ENCODE measurements at places on chromosomes 1 and 21.

DNA sequence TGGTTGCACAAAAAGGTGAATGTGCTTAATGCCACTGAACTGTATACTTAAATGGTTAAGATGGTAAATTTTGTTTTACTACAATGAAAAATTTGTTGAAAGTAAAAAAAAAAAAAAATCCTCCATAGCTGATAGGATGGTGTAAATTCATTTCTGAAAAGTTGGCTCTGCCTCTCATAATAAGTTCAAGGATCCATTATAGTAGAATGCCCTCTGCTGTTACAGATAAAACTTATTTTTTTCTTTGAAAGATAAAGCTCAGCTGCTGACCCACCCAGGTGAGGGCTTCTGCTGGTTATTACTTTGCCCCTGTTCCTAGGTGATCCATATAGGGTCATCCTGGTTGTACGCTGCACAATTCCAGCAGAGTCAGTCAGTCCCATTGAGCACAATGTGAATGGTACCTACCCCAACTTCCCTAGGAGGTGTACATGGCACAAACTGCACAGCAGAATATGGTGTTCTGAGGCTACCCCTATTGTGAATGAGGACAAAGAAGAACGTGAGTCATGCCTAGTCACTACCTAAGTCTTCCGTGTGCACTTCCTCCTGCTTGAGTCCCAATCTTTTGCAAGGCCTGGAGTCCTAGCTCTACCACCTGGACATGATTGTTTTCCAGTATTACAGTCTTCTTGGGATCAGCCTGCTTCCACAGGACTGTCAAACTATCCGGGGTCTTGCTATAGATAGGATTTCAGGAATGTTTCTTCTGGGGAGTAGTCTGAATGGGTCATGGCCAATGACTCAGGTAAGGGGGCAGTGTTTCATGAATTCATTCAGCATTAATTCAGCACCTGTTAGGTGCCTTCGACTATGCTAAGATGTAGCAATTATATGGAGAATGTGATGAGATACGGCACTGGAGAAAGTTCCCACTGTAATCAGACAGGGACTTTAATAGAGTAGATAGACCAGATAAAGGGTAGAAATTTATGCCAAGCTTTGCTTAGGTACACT is 20.8 kb upstream of the CD5L start:
- DNase-seq, result no peak

DNA sequence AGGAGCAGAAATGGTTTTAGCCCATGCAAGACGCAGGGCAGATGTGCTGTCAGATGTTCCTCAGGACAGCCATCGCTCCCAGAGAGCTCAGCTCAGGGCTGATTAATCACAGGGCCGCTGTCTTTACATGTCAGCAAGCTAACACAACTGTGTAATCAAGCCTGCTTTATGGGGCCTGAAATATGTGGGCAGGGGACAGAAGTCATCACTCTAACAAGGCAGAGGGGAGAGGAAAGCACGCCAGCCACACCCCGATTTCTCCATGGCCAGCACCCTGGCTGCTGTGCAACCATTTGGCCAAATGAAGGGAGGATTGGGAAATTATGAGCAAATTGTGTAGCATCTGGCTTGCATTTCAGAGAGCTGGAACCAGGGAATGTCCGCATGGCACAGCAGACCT is 368.8 kb downstream of the NPHP4 start:
- no peak for DNase-seq

DNA sequence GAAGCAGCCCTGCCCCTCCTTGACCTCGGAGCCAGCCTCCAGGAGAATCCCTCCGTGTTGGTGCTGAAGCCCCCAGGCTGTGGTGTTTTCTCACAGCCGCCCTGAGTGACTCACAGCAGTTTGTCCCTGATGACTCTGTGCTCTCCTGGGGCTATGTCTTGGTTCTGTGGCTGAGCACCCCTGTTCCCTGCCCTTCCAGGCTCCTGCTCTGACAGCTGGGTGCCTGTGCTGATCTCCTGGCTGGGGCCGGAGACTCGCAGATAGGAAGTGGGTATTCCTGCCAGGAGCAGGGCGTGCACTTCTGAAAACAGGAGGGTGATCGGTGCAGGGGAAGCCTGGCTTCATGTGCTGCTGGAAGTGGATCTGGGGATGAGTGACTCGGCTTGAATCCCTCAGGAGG is 34.5 kb downstream of the POFUT2 start:
- no peak for DNase-seq

GRCh38 chr1:160330119-160330518 is 12.9 kb downstream of the COPA start:
- no peak for DNase-seq

DNA sequence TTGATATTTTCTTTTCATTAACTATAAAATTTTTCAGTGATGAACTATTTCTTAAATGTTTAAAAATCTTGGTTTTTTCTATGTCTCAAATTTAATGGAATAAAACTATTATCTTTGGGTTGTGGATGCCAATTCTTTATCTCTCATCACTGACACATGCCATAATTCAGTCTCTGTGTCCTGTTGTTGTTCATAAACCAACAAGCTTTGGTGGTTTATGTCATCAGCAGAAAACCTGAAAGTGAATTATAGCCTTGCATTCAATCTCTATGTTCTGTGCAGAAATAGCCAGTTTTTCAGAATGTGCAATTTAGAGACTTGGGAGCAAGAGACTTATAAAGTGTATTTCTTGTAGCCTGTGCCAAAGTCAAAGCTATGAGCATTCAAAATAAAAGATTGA is 462.6 kb upstream of the ADGRL4 start:
- DNase-seq, result no peak

DNA sequence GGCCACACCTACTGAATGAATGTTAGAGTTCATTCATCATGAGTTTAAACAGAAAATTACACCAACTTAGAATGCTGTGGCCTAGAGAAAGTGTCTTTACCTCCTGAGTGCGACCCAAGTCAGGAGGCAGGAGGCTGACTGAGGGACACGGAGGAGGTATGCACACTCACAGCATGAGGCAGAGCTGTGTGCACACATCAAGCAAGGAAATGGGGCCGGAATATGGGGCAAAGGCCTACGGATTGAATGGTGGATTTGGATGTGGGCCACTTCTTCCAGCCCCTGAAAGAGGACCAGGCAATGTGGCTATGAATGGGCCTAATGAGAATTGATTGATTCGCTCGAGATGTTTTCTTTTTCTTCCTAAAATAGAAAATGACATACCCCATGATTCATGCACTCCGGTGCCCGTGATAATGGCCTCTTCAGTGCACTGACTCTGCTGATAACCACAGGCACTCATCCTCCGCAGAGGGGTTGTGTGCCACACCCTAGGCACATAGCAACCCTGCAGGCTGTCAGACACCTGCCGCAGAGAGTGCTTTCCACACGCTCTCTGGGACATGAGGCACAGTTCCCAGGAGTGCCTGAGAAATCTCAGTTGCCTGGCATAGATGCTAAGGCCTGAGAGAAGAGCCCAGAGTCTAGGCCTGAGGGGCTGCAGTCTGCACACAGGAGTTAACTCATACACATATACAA is 155.5 kb downstream of the GLUL start:
- no peak for DNase-seq

DNA sequence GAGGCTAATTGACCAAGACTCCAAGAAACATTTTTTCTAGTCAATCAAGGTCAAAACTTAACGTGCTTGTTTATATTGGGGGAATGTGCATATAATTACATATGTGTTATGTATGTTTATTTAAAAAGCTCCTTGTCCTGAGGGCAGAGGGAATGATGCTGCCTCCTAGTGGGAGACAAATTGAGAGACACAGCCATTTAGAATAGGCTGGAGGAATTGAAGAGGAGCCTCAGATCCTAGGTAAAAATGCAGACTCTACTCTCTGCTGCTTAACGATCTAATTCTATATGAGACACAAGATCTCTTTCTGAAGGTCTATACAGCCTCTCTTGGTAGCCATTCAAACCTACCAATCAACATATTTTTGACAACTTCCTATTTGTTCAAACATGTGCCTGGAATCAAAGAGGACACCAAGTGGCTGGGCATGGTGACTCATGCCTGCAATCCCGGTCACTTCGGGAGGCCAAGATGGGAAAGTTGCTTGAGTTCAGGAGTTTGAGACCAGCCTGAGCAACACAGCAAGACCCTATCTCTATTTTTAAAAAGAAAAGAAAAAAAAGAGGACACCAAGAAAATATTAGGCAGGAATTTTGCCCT is 136.6 kb upstream of the ZNF648 start:
- no peak for DNase-seq

GRCh38 chr1:218494449-218494852 is 149.3 kb downstream of the TGFB2 start:
- DNase-seq, result no peak

GRCh38 chr1:47991673-47992072 is 5.5 kb downstream of the TRABD2B start:
- DNase-seq, result no peak

DNA sequence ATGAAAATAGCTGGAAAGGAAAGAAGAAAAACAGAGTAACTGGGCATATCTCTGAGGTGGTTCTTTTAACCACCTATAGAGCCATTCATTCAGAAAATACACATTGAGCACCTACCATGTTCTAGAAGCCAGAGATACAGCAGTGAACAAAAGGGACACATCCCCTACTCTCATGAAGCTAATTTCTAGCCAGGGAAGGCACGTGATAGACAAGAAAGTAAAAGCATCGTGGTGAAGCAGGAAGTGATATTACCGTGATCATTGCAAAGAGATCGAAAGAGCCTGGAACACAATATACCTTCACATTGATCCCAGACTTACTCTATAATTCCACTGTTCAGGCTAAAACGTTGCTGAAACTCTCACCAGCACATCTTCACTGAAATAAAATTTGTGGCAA is 76.0 kb downstream of the TIAM1 start:
- DNase-seq, result no peak

GRCh38 chr1:8889925-8890785 is 11.7 kb upstream of the ENO1 start:
- no peak for DNase-seq

DNA sequence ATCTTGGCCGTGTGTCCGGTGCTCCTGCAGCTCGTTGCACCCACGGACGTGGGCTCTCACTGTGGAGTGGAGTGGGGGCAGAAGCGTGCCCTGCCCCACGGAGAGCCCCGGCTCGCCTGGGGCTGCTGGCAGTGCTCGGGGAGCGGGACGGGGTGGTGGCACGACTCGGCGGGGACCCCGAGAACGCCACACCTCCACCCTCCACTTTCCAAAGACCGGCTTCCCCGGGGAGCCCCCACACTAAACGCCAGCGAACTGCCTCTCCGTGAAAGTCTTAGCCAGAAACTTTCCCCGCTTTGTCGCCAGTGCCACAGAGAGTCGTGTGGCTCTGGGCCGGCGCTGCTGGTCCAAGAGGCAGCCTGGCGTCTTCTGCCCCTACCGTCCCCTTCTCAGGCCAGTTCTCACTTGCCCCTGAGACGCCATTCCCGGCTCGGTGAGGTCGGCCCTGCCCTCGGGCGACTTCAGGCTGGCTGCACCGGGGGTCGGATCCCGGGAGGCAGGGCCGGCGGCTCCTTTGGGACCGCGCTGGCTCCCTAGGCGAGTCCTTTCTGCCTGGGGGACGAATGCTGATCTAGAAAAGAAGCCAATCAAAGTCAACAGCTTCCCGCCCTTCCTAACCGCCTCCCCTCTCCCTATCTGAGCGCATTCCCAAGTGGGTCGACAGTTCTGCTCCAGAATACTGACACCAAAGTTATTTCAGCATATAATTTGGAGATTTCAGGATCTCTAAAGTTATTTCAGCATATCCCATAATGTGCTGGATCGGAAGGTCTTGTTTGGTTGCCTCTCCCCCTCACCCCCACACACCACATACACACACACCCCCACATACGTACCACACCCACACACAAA is 2.6 kb upstream of the SAMD13 start:
- DNase-seq, result peak; percentile 43

GRCh38 chr1:30763651-30764248 is 6.2 kb upstream of the LAPTM5 start:
- DNase-seq, result no peak

Measured in CD4-positive, alpha-beta T cell treated with Interleukin-17A for 4 hours (primary cell).